ENCODE measurements at places on chromosomes 3 and 15.

DNA sequence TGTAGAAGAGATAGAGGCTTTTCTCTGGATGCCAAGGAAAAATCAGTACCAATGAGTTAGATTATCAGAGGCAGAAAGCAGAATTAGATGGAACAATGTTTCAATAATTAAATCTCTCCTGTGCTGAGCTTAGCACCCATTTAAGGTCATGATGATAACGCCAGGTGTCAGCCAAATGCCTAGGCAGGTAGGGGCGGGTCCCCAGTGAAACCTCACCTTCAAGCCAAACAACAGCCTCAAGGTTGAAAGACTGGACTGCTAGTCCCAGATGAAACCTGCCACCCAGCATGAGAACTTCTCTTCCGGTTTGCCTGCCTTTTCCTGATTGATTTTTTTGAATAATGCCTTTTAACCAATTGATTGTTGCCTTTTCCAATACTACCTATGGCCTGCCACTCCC is 363.0 kb downstream of the PLOD2 start:
- DNase-seq: no peak

DNA sequence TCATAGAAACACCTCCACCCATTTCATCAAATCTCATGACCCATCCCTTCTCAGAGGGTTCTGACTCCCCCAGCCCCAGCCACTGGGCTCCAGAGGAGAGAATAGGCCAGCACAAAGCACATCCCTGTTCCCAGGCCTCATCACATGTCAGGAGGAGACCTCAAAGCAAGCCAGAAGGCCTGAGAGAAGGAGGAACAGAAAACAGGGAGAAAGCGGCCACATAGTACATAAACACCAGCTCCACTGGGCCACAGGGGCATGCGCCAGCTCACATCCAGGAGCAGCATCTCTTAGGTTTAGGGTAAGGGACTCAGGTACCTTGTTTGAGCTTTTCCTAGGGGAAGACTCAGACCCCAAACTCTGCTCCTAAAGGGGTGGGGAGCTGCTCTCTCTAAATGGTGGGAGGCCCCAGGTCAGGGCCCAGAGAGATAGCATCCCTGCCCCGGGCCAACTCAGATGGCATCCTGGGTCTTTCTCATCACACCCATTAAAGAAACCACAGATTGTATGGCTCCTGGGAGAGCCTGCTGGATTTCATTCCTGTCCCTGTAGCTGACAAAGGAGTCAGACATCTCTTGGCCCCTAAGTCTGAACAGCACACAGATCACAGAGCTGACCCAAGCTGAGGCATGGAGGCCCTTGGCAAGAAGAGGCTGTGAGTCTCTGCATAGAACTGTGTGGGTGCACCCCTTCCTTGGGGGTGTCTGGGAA is 2.5 kb downstream of the SHF start:
- no peak for DNase-seq

- DNase-seq: no peak
Measured at GRCh38 chr15:99956022-99956775, 223.0 kb upstream of the LYSMD4 start.

DNA sequence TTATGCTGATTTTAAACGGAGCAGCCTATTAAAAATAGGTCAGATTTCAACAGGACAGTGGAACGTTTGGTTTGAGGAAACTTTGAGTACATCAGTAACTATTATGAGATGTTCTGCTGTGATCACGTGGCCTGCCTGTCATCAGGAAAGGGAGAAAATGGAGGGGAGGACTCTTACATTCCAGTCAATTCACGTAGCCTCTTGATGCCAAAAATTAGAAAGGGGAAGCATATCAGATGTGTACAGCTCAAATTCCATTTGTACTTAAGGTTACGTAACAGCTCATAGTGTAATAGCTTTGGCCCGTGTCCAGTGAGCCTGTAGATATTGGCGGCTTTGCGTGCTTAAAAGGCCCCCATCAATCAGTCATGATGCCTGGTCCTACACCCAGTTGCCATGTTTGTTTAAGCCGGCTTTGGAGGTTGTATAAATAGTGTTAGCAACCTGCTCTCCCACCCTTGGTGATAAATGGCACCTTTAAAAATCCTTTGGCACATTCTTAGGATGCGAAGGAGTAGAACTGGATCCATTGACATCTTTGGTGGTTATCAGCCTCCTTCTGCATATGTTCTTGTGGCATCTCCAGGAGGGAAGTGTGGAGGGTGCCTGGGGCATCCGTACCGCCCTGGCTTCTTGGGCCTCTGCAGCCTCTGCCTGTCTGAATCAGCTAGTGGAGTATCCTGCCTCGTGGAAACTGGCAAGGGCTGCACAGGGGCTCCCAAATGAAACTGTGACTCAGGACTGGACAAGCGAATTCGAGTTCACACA is 163.9 kb downstream of the THSD4 start:
- DNase-seq: no peak

DNA sequence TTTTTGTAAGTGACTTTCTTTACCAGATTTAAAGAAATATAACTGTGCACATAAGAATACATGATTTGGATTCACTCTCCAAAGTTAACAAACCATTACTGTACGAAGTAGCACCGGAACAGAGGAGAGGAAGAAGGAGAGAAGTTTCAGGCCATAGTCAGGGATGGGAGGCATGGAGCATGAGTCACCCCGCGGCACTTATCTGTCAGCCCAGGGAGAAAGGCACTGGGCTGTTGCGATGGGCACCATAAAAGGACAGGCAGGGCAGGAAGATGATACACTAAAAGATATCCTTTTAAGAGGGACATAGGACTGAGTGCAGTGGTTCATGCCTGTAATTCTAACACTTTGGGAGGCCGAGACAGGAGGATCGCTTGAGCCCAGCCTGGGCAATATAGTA is 37.0 kb downstream of the TTC23 start:
- no peak for DNase-seq

- DNase-seq: no peak
Measured at GRCh38 chr15:92706201-92706600, 50.6 kb upstream of the FAM174B start.

DNA sequence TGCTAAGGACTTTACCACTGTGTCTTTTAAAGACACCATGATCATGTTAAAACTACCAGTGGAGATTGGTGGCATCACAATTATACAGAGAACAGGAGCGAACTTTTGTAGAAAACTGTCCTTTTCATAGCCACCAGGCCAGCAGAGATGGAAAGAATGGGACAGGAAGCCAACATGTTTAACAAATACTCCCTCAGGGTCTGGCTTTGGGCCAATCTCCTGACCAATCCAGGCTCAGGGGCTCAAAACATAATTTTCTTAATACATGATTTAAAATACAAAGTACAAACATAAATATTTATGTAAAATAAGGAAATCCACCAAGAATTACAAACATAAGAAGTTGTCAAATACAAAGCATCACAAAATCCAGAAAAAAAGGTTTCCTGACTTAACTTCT is 266.0 kb downstream of the VPS13C start:
- DNase-seq: no peak

DNA sequence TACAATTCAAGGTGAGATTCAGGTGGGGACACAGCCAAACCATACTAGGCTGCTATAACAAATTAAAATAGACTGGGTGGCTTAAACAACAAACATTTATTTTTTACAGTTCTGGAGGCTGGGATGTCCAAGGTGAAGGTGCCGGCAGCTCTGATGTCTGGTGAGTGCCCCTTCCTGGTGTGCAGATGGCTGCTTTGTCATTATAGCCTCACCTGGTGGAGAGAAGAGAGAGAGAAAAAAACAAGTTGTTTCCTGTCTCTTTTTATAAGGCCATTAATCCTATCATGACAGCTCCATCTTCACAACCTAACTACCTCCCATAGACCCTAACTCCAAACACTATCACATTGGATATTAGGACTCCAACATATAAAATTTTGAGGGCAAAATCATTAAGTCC is 279.7 kb downstream of the ZIC1 start:
- DNase-seq: no peak

DNA sequence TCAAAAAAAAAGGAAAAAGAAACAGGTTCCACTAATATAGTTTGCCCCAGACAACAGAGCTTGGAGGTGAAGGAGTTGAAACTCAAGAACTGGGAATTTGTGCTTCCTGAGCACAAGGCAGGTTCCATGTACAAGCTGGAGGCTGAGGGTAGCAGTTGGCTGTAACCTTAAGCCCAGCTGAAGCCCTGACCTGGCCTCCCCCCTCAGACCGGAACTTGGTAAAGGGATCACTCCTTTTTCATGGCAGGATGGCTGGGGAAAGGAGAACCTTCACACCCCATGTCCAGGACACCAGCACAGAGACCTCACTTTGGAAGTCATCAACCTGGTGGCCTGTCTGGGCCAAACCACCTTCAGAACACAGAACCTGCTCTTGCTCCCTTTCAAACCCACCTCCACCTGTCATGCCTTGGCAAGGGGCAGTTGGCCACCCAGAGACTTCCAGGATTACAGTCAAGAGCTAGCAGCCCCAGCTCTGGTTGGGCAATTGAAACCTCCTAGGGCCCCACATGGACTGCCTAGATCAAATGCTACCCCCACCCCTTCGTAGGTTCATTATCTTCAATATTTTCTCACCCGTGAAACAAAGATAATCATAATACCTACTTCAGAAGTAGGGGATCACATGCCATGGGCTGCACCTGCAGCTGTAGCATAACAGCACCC is 3.5 kb downstream of the RPL29 start:
- no peak for DNase-seq

GRCh38 chr15:33374226-33374914 is 63.6 kb downstream of the RYR3 start:
- DNase-seq: no peak

DNA sequence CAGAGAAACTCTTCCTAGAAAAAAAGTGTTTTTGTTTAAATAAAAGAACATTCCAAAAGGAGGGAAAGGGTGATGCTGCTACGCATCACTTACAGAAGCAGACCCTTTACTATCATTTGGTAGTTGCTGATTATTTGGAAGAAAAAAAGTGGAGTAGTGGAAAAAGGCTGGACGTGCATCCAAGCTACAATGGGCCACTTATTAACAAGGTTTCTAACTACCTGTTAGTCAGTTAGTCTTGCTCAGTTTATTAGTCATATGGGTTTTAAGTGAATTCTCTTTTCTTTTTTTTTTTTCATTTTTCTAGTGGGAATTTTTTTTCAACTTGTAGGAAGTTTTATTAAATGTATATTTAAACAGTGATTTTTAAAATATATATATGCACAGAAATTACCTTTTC is 866.0 kb downstream of the MCTP2 start:
- no peak for DNase-seq

GRCh38 chr3:20462723-20463122 is 276.7 kb upstream of the SGO1 start:
- no peak for DNase-seq

DNA sequence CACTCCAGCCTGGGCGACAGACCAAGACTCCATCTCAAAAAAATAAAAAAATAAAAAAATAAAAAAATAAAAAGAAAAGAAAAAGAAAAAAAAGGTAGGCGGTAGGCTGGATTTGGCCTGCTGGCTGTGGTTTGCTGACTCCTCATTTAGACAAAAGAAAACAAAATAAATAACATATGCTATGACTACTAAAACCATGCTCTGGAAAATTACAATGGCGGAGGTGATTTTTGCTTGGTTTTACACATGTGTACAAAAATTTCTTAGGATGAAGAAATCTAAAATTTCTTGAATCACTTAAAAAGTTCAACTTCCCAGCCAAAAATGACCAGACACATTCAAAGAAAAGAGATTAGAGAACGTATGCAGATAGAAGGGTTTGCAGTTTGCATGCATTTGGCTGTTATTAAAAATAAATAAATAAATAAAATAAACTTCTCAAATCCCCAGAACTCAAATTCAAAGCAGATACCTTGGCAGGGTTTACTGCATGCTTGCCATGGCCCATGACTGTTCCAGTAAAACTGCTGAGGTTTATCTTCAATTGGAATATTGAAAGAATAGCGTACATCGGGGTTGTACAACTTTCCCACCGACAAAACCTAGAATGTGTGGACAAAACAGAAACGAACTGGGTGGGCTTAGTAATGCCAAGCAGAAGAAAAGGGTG is 65.9 kb downstream of the ADAMTS9 start:
- DNase-seq: no peak

GRCh38 chr3:42190701-42191442 is 75.1 kb downstream of the CCK start:
- peak; percentile 44 for DNase-seq

- DNase-seq: no peak
Measured at GRCh38 chr3:195285372-195285771, 14.4 kb upstream of the XXYLT1 start.

DNA sequence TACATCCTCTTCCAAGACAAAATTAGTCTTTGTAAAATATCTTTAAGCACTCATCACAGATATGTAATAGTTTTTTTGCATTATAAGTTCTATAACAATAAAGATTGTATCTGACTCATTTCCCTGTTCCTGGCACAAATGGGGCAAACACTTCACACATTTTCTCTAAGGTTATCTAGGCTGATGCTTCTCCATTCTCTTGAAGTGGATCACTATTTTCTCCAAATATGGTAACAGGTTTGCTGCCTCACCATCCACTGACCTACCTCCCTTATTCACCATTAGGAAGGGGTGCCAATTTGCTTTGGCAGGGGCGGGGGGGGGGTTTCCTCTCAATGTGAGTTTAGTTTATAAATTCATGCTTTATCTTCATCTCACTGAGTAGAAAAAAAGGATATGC is 767.7 kb upstream of the LMCD1 start:
- no peak for DNase-seq

GRCh38 chr15:69637818-69638217 is 185.2 kb downstream of the RPLP1 start:
- no peak for DNase-seq

DNA sequence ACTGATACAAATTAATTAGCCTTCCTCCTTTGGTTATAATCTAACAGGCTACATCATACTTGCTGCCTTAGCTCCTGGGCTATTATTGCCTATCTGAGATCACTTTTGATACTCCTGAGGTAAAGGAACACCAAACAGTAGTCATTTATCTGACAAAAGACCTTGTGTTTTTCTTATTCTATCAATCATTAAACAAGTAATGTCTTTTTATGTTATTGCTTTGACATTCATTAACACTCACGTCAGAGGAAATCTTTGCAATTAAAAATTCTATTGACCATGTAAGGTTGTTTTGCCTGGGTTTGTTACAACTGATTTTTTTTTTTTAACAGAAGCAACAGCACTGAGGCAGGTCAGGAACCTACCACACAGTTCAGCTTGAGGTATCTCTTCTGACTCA is 366.3 kb downstream of the MECOM start:
- DNase-seq: no peak

GRCh38 chr3:26962492-26963360 is 340.2 kb downstream of the LRRC3B start:
- DNase-seq: no peak

DNA sequence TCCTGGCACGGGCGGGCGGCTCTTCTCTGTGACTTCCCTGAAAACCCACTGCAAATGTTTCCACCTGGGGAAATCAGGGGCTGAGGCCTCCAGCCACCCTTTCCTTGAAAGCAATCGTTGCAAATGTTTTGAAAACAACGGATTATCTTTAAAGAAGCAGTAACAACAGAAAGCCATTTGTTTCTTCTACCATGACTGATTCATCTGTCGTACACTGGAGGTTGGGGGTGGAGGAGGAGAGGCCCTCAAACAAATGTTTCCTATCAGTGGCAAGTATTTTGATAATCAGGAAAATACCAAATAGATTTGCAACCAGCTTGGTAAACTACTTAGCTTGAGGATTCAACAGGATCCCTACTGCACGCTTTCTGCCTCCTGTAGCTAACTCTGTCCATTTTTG is 114.9 kb downstream of the PDZRN3 start:
- no peak for DNase-seq

Measured in amniotic stem cell (primary cell).